ENCODE measurements at places on chromosomes 3 and 15.

GRCh38 chr15:50247819-50248655, 17.5 kb downstream of the HDC start:
- DNase-seq = no peak

DNA sequence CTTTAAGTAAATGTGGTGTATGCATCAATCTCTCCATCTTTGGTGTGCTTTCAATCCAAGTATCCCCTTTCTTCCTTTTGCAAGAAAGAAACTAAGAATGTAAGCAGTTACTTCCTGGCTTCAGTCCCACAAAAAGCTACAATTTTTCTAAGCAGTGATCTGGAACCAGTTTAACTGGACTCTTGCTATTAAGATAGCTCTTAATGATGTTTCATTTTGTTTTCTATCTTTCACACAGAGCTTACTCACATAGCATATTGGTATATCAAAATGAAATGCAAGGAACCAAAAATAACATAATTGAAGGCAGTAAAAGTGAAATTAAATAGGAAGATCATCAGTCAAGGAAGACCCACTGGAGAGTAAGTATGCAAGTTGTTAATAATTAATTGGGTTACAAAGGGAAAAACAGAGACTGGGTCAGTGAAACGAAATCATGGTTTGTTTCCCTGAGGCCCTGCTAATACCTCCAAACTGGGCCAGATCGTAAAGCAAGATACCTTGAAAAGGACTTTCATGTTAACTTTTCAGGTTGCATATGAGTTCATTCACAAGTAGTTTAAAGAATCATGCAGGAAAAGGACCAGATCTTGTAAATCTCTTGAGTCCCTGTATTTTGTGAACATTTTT, 41.9 kb downstream of the GPR160 start:
- no peak for DNase-seq

DNA sequence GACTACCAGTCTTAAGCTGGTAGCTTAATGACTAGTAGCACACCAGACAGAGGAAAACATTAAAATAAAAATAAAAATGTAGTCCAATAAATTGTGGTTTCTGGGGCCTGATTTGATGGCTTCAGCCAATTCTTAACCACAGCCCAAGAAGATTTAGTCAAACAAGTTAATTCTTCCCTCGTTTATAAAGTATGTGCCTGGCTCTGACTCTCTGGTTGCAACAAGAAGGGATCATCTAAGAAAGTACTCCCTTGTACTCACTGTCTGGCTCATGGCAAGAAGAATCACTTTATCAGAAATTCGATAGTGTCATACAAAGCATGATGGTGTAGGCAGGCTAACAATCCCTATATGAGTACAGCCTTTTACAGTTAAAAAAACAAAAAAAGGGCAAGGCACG, 141.9 kb downstream of the P3H2 start:
- no peak for DNase-seq

- no peak for DNase-seq
These were observed 49.7 kb downstream of the ETV5 start for GRCh38 chr3:186059192-186059591.

- no peak for DNase-seq
These were observed 775 bp downstream of the CCNDBP1 start for GRCh38 chr15:43186003-43186353.

DNA sequence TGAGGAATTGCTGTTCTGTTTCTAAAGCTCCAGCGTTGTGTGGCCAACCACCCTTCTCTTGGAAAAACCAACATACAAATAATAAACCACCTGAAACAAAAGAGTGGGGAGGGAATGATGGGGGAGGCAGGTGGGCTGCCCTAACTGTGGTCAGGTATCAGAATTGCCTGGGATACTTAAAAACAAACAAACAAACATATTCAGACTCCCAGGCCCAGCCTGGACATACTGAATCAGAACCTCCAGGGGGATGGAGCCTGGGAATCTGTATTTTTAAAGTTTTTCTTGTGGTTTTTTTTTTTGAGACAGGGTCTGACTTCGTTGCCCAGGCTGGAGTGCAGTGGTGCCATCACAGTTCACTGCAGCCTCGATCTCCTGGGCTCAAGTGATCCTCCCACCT, 4.4 kb downstream of the SLC6A6 start:
- DNase-seq = no peak

- no peak for DNase-seq
These were observed 295.7 kb downstream of the UNC13C start for GRCh38 chr15:54273928-54274327.

DNA sequence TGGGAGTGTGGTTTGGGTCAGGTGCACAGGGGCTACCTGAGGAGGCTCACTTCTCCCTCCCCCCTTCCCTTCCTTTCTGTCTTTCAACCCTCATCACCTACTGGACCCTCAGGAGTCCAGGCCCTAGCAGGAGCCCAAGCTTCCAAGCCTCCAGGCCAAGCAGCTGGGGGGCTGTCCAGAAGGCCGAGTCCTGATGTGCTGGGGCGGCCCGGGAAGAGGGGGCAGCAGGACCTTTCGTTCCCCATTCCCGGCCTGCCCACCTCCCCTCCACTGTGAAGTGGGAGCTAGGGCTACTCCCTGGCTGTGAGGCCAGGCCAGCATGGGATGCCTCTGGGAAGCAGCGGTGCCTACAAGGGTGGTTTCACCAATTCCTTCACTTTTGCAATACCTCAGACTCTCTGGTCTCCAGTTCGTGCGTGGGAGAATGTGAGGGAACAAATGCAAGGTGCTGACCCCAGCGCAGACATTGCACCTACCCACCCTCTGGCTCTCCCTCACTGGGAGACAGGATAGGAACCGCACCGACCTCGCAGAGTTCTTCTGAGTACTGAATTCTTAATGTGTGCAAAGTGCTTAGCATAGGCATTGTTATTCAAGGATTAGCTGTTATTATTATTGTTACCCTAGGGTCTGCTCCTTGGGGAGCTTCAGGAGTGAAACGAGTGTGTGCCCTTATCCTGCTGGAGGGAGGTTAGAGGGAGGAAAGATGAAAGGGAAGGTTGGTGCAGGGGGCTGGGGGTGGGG, 2.5 kb downstream of the EPHB3 start:
- no peak for DNase-seq

DNA sequence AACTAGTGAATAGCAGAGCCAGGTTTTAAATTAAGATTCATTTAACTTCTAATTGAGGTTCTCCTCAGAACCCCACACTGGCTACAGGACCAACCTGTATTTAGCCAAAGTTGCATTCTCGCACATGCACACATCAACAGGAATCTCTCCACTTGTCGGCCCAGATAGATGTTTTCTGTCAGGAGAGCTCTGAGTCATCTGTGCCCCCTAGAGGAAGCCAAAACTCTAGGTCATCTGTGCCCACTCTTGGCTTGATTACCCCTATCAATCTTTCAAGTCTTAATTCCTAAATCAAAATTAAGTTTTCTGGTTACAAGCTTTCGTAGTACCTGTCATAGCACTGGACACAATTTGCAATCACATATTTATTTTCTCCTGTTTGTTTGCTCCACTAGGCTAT, 104.9 kb upstream of the EOMES start:
- DNase-seq = no peak

DNA sequence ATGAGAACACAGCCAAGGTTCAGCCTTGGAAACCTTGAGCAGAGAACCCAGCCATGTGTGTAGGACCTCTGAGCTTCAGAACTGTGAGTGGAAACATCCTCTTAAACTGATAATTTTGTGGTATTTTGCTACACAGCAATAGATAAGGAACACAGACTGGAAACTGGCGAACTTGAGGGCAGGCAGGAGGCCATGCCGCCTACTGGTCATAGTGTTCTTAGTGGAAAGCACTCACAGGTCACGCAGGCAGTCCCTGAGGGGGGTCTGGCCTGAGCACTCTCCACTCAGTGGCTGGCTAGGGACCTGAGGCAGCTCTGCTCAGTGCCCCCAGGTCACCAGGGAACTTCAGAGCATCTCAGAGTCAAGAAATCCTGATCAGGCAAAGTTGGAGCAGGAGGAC, 9.7 kb upstream of the XIRP1 start:
- DNase-seq = no peak

- peak; percentile 25 for DNase-seq
These were observed 566 bp downstream of the HMCES start for GRCh38 chr3:129278966-129279906.

DNA sequence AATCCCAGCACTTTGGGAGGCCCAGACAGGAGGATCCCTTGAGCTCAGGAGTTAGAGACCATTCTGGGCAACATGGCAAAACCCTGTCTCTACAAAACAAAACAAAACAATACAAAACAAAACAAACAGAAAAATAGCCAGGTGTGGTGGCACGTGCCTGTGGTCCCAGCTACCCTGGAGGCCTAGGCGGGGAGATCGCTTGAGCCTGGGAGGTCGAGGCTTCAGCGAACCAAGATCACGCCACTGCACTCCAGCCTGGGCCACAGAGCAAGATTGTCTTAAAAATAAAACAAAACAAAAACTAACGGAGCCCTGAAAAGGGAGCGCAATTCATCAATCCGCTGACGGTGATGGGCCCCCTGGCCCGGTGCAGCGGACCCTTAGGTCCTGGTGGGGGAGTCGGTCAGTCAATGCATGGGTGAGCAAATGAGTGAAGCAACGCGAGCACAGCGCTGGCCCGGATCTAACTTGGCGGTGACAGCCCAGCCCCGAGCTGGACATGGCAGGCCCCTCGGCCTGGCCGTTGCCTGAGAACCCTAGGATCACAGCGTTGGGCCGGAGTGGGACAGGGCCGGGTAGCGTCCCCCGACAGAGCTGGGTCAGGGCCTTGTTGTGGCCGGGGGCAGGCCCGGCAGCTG, 52.4 kb upstream of the BLM start:
- no peak for DNase-seq

DNA sequence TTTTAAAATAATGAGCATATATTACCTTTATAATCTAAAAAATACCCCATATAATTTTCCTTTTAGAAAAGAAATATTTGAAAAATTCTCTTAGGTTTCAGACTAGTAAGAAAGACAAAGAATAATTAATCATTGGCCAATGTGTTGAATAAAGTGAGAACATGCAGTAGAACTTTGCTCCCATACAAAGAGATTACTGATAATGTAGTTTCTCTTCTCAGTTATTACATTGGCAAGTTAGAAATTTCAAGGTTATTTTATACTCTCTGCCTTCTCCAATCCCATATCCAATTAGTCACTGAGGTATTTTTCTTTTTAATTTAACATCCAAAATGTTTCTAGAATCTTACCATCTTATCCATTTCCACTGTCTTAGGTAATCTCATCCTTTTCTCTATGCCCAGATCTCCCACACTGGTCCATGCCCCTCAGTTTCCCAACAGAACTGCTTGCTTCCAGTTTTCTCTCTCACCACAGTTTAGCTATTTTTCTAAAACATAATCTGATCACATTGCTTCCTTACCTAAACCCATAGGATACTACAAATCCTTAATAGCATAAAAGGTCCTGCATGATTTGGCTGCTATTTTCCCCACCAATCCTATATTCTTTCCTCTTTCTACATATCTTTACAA, 10.8 kb downstream of the XRN1 start:
- no peak for DNase-seq

- DNase-seq = no peak
These were observed 50.7 kb downstream of the ROPN1B start for GRCh38 chr3:126019683-126020082.

- DNase-seq = no peak
These were observed 38.8 kb downstream of the BHLHE40 start for GRCh38 chr3:5017925-5018531.

GRCh38 chr3:127078626-127079025, 95.7 kb downstream of the PLXNA1 start:
- DNase-seq = no peak

- no peak for DNase-seq
These were observed 248.4 kb downstream of the ISL2 start for GRCh38 chr15:76584868-76585575.

DNA sequence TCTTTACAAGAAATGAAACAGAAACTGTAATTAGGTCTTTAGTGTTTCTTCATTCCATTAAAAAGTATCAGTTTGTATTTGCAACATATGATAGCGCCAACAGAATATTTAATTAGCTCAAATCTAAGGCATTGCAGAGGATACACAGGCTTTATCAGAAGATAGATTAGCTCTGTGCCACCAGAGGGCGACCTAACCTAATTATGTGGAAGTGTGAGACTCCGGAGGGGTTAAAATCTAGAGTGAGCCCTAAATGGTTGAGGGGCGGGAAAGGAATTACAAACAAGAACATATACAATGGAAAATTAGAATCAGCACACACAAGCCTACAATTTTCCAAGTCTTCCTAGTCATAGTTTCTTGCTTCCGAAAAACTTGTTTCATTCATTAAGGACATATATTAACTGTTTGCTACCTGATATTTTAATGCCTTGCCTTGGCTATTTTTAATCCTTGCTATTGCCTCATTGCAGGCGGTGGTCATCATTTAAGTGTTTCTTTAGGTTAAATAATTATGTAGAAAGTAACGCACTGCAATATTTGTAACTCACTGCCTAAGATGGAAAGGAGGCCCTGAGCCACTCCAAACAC, 18.0 kb upstream of the RYR3 start:
- DNase-seq = no peak

GRCh38 chr3:79558943-79559342, 208.9 kb downstream of the ROBO1 start:
- no peak for DNase-seq

- no peak for DNase-seq
These were observed 545.7 kb downstream of the TBL1XR1 start for GRCh38 chr3:176651622-176652021.

GRCh38 chr3:151537726-151538125, 76.9 kb upstream of the IGSF10 start:
- no peak for DNase-seq

DNA sequence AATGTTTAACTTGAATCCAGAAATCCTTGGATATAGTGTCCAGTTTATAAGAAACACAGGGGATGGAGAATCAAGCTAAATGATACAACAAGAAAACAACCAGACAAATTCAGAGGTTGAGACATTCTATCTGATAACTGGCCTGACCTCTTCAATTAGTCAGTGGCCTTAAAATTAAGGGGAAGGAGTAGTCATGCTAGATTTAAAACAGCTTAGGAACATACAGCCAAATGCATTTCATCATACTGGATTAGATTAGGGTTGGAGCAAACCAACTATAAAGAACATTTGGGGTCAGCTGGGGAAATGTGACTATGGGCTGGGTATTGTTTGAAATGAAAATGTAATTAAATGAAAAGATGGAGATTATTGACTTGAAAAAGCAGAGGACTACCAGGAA, 53.3 kb downstream of the PPARG start:
- no peak for DNase-seq

DNA sequence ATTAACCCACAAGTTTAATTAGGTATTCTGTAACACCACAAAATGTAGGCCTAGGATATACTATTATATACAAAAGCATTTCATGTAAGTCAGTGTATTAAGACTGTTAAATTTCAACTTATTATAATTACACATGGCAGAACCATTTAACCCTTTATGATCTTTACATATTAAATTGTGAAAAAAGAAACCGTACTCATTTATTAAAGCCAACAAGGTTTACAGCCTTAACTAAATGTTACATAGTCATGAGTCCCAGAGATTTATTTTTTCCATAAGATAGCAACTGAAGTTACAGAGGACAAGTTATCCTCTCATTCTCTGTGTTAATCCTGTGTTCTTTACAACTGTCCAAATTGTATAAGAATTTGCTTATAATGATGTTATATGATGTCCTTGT, 615.8 kb upstream of the AGTR1 start:
- DNase-seq = no peak
